Stimulated activated CD4-positive, alpha-beta T cell treated with anti-CD3 and anti-CD28 coated beads, Interleukin-1b, Interleukin-23, amount 100 ng/mL, for 1 hour (primary cell): ENCODE measurements at places on chromosomes 7 and 10.

GRCh38 chr7:128217030-128217805, 23.9 kb upstream of the LEP start:
- no peak for DNase-seq

- no peak for DNase-seq
These were observed 24.7 kb upstream of the PIK3CG start for GRCh38 chr7:106840342-106840741.

GRCh38 chr7:156608173-156608478, 32.4 kb upstream of the RNF32 start:
- no peak for DNase-seq

DNA sequence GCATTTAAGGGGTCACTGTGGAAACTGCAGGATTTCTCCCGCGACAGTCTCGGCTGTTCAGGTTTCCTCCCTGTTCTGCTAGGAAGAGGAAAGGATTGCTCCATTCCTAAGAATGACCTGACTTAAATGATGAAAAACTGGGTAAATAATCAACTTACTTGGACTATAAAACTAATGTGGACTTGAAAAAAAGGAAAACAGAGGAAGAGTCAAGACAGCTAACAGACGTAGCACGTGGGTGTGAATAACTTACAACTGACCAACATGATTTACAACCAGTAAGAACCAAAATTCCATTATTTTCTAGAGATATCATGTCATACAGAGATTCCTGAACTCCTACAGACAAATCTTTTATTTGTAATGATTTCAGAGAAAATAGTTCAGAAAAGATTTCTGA, 93.8 kb downstream of the ADAM12 start:
- DNase-seq: no peak

- DNase-seq: no peak
These were observed 1.7 kb upstream of the CLIP2 start for GRCh38 chr7:74287303-74288033.

DNA sequence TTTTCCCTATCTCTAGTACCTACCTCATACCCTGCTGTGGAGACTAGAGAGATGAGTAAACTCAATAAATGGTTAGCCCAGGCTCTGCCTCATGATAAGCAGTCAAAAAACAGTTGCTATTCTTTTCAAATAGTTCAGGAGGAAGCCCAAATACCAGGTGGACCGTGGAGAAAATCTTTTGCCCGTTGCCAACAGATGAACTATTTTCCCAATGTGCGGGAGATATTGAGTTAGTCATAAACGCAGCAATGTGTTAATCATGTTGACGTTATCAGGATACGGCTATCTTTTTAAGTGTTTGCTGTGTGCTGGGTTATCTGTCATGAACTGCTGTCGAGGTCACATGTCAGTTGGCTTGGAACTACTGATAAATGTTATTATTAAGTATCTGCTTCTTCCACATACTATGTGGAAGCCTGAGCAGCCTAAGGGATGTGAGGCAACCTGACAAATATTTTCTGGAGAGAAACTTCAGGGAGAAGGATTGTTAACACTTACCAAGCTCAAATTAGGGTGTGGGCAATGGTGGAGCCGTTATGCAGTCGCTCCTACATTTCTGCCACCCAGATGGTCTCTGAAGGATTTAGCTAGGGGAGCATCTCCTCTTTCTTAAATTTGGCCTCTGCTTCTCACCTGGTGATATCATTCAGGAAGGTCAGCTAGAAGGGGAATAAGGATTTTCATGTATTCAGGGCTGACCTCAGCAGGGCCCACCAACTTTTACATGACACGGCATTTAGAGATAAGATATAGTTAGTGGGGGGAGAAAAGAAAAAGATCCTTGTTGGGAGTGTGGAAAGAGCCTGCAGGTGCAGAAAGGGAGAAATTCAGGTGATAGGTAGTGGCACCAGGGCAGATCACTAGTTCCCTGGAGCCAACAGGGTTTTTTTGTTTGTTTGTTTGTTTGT, 33.5 kb upstream of the SLC26A3 start:
- no peak for DNase-seq
